NCI-H526 (cell line): ENCODE measurements at places on chromosomes 6 and 20.

DNA sequence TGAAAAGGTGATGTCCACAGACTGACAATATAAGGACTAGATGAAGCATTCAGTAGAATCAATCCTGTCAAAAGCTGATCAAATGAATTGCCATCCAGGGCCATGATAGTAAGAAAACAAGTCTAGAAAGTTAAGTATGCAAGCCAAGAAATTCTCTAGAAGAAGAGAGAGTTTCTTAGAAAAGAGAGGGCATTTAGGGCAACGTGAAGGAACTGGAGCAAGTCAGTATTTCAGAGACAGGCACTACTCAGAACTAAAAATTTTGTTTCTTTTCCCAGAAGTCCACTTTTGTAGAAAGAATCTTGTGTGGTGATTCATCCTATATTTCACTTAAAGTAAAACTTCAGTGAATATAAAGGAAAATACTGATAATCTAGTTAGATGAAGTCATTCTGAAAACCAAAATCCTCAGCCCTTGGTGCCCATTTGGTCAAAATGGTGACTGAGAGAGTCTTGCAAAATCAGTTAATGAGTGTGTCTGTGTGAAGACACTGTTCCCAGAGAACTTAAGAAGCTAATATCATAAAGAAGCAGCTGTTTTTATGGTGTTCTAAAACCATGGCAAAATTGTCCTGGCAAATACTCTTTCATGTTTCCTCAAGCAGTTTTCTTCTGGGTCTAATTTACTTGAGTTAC lies 82.2 kb downstream of the COL19A1 start:
- DNase-seq, result no peak

DNA sequence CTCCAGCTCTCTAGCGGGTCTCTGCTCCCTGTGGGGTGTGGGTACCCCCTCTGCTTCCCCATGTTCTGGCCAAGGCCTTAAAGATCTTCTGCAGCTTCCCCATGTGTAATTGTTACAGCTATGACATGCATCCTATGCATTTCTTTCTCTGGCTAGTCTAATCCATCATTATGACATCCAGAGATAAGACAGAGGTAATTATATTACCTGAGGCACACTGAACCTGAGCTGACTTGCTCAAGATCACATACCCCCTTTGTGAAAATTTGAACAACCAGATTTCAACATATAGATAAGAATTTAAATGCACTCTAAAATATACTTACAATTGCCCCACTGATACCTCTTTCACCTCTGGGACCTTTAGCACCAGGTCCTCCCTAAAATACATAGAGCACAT lies 102.4 kb downstream of the COL12A1 start:
- no peak for DNase-seq

DNA sequence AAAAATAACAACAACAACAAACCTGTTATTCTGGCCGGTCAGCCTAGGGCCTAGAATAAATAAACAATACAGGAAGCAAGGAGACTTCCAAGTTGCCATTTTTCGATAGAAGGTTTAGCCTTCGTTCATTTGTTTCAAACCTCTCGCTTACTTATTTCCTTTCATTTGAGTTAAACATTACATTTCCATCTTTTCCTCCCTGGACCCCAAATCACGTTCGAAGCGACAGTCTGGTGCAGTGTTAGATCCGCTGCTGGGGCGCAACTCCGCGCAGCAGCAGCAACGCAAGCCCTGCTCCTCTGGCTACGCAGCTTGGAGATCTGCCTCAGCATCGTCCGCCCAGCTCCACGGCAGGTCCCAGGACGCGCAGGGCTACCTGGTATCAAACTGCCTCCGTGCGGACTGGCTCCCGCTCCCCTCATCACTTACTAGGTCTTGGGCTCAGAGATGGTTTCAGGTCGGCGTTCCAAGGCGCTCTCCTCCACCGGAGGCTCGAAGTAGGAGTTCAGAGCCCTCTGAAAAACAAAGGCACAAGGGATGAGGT lies 530 bp downstream of the TDP2 start:
- peak; percentile 60 for DNase-seq

DNA sequence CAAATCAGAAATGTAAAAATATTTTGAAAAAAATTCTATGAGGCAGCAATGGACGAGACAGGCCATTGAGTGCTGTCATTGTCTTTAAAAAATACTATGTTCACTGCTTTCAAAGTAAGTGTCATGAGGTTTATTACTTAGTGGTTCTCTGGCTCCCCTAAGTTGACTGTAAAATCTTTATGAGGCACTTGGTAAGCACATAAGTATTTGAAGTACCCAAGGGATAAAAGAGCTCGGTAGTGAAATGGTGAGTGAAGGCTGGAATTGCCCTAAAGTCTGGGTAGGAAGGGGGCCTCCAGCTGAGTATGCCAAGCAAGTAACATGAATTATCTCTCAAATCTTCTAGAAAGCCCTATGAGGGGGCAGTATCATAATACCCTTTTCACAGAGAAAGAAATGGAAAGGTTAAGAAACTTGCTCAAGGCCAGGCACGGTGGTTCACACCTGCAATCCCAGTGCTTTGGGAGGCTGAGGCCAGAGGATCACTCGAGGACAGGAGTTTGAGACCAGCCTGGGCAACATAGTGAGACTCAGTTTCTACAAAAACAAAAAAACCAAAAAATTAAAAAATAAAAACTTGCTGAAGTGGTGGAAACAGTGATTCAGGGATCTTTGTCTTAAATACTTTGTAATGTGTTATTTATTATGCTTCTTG lies 5.5 kb upstream of the CTCFL start:
- no peak for DNase-seq

- DNase-seq, result no peak
These were observed 8.5 kb upstream of the SLCO4A1 start for GRCh38 chr20:62633598-62634329.

DNA sequence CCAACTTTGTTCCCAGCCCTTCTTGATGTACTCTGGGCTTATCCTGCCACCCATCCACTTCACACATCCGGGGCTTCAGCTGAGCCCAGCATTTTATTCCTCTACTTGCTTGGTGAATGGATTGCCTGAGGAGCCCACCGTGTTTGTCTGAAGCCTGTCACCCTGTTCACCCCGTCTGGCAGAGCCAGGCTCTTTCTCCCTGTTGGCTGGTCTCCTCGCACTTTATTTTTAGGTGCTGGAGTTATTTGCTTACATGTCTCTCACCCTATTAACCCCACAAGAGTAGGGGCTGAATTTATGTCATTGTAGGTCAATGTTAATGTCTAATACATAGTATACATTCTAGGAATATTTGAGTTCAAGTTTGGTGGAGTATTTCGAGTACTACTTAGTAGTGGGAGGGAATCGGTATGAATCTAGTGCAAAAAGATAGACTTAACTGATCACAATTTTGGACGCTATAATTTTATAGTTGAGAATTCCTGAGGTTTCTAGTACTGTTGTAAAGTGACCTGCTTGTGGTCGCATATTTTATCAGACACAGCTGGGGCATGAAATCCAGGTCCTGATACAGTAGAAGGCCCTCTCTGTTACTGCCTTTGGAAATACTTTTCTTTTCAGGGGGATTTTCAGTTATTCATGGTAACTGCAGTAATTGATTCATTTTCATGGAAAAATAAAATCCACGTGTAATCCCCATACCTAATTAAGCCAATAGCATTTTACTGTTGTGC lies 10.8 kb downstream of the JARID2 start:
- no peak for DNase-seq

- no peak for DNase-seq
These were observed 12.1 kb upstream of the NFATC2 start for GRCh38 chr20:51554538-51555165.

DNA sequence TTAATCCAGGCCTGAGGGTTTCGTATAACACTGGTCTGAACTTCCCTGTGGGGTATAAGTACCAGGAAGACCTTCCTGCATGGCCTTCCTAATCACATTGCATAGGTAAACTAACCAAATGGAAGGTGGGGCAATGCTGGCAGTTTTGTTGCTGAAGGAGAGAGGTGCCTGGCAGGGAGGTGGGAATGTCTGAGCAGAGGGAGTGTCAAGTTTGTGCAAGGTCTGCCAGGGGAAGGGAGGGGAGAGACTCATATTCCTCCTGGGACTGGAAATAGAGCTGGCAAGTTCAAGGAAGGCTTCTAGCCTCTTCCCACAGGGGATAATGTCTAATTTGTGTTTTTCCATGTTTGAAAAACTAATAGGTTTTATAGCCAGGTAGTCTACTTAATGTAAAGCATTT lies 70.6 kb downstream of the HDDC2 start:
- DNase-seq, result no peak

DNA sequence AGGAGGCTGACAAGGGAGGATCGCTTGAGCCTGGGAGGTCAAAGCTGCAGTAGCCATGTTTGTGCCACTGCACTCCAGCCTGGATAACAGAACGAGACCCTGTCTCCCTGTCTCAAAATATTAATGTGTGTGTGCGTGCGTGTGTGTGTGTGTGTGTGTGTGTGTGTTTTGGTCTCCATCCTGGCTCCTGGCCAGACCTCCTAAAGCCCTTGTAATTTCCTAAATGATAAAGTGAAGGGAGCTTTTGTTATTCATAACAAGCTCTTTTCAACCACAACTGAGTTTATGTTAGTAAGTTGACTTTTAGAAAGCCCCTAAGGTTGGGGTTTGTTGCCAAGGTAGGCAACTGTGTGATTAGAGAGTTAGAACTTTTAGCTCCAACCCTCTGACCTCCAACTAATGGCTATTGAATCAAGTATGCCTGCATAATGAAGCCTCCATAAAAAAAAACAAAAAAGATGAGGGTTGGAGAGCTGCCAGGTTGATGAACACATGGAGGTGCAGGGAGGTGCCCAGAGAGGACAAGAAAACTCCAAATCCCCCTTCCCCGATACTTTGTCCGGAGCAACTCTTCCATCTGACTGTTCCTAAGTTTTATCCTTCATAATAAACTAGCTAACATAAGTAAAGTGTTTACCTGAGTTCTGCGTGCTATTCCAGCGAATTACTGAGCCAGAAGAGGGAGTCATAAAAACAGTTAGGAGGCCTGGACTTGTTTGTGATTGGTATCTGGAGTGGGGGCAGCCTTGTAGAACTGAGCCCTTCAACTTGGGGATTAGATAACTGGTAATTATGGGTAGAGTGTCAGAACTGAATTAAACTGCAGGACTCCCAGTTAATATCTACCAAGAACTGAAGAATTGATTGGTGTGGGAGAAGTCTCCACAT lies 5.3 kb upstream of the AIF1 start:
- no peak for DNase-seq

DNA sequence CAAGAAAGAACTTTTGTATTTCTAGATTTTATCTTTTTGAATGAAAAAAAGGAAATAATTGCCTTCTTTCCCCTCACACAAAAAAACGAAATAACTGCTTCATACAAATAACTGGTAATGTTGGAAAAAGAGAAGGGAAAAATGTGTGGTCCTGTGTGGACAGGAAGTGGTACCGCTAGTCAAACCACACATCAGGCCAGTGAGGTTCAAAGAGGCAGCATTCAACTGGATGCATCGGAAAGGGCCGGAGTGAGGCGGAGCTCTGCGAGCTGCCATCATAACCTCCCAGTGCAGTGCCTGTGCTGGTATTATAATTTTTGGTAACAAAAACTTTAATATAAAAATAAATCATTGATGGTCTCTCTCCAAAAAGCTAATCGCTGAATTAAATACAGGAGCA lies 111.2 kb downstream of the IRF4 start:
- no peak for DNase-seq

- no peak for DNase-seq
These were observed 104.4 kb upstream of the BMP2 start for GRCh38 chr20:6663104-6663503.

DNA sequence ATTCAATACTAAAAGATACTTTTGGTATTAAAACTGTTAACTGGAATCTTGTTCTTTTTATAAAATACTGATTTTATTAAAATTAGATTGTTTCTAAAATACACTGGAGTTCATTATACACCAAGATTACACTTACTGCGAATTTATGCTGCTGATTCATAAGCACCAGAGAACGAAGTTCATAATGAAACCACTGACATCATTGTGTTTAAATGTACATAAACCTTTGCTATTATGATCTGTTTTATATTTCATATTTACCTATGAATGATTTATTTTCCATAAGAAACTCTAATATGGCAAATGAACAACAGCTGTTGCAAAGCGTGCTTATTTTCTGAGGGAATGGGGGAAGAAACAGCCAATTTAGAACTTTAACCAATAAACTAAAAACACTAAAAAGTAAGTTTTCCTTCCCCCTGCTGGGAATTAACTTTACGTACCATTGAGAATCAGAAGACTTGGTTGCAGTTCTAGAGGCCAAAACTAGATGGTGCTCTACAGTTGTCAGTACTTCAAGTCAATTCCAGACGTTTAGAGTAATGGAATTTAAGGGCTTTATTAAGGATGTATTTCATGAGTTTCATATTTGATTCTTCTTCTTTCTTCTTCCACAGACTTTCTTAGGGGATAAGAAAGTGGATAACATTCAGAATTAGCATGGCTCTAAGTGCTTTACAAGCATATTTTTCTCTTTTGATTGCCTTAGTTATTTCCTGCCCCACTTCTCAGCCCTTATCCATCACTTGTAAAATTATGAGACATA lies 30.8 kb upstream of the COL19A1 start:
- peak; percentile 24 for DNase-seq

DNA sequence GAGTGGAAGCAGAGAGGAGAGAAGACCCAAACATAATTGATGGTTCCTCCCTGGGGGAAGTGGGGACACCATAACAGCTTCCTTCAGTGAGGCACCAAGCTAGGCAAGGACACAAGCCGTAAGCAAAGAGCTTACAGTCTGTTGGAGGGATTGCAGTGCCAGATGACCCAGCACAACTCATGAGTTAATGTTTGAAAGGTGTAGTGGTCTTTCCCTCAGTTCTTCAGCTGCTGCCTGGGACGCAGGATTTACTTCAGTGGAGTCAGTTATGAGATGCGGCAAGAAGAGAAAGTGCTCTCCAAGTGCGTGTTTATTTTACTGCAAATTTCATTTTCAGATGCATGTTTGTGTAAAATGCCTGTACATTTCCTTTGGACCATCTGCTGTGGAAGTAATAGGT lies 38.7 kb upstream of the SLC17A4 start:
- no peak for DNase-seq

- peak; percentile 22 for DNase-seq
These were observed 130.6 kb upstream of the C6orf118 start for GRCh38 chr6:165439928-165440554.

DNA sequence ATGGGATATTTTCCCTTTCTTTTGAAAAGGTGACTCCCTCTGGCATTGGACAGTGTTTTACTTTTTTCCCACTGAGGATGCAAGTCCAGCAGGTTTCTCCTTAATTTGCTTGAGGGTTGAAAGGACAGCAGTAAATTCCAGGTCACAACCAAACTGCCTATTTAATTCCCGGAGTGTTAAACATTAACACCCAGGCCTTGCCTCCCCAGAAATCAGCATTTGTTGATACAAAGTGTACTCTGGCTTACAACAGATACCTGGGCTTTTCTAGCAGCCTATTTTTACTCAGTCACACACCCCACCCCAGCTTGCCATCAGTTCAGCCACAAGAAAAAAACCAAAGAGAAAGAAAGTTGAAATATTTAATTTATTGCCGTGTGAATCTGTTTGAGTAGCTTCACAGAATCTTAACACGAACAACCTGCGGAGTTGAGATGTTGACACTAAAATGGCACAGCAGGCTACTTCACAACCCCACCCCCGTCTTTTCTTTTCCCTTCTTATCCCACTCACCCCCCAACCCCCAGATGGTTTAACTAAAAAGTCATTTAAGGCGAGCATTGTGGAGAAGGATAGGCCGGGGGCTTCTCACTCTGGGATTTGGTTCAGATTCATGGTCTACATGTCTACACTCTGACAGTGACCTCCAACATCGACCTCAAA lies 45.7 kb downstream of the MYLIP start:
- peak; percentile 12 for DNase-seq

- DNase-seq, result no peak
These were observed 13.6 kb downstream of the IL17F start for GRCh38 chr6:52230685-52231084.

GRCh38 chr6:21202521-21202920 lies 391.0 kb upstream of the SOX4 start:
- DNase-seq, result no peak

GRCh38 chr20:18901980-18902737 lies 88.6 kb downstream of the SCP2D1 start:
- no peak for DNase-seq
